ENCODE measurements at places on chromosomes 4 and X.

GRCh38 chr4:139324620-139325019 is 22.3 kb upstream of the NDUFC1 start:
- H3K27ac ChIP-seq: no peak overlapping the region
- no peak overlapping the region for H3K4me3 ChIP-seq
- peaks cover 8% of the 10 kb centered on the region for H3K36me3 ChIP-seq
- no peaks in the 10 kb centered on the region for H3K27me3 ChIP-seq
- H3K4me1 ChIP-seq: peaks cover 10% of the 10 kb centered on the region

DNA sequence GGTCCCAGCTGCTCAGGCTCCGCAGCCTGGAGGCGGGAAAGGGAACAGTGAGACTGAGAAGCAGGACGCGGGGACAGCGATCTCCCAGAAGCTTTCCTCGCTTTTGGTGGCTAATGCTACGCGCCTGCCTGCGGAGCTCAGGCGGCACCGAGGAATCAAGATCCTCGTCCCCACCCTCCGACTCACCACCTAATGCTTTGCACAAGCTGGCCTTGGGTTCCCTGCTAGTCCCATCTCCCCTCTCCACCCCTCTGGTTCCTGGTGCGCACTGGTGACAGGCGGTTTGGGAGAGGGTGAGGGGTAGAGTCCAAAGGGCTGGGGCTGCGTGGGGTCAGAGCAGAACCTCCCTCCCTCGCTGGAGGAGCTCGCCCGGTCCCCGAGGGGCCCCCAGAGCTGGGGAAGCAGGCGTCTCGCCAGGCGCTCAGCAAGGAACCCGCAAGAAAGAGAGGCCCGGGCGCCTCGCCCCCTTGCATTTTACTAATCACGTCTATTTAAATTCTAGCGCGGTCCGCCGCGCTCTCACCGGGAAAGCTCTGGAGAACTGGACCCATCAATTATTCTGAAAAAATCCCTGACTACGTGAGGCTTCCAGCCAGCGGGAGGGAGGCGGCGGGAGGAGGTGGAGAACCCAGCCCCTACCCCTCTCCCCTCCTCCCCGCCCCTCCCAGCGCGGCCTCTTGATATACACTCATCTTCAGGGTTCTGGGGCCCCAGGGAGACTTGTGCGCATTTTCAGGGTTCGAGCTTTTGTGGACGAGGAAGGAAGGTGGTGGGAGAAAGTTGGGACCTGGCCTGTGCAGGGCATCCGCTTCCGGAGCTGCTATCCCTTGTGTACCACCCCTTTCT is 9.1 kb downstream of the POU4F2 start:
- no peak for DNase-seq
- H3K36me3 ChIP-seq: no peaks in the 10 kb centered on the region
- H3K4me3 ChIP-seq: no peak overlapping the region
- H3K27me3 ChIP-seq: peaks cover 90% of the 10 kb centered on the region
- H3K27ac ChIP-seq: no peak overlapping the region

DNA sequence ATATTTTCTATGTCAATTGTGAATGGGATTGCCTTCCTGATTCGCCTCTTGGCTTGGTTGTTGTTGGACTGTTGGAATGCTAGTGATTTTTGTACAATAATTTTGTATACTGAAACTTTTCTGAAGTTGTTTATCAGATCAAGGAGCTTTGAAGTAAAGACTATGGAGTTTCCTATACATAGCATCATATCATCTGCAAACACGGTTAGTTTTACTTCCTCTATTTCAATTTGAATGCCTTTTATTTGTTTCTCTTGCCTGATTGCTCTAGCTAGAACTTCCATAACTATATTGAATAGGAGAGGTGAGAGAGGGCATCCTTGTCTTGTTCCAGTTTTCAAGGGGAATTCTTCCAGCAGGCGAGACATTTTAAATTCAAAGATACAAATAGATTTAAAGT is 226.5 kb downstream of the FBXO8 start:
- no peaks in the 10 kb centered on the region for H3K36me3 ChIP-seq
- H3K27ac ChIP-seq: no peak overlapping the region
- DNase-seq: no peak
- H3K4me1 ChIP-seq: no peaks in the 10 kb centered on the region

GRCh38 chrX:53088136-53088974 is 5.6 kb upstream of the KANTR start:
- peaks cover 6% of the 10 kb centered on the region for H3K4me1 ChIP-seq
- no peaks in the 10 kb centered on the region for H3K27me3 ChIP-seq
- no peak overlapping the region for H3K27ac ChIP-seq
- no peak overlapping the region for H3K4me3 ChIP-seq
- H3K36me3 ChIP-seq: peaks cover 36% of the 10 kb centered on the region
- no peak for DNase-seq

DNA sequence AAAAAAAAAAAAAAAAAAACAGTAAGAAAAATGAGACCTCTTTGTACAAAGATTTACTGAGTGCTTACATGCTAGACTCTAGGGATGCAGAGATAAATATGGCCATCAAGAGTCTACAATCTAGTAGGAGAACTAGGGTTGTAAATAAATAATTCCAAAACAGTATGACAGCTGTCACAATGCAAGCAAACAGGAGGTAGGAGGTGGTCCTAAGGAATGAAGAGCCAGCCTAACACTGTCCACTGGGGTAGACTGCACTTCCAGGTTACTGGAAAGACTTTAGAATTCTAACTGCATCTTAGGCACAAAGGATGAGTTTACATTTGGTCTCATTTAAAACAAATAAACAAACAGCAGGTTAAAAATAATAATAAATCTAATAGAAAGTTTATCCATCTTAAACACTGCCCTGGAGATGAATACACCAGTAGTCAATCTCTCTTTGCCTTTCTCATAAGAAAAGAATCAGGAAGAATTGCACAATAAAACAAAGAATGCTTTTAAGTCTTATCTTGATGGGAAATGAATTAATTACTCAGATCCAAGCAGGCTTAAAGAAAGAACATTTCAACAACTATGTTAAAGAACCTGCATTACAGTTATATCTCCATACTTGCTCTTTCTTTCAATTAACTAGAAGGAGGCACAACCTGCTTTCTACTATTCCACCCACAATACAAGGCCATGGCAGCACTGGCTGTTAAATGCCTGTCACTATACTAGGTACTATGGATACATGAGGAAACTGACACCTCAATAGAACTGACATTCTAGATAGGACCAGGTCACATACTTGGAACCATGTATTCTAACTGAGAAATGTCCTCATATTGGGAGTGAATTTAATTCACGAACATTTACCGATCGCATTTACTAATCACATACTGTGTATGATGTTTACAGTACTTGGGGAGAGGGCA is 12.7 kb downstream of the ADGRA3 start:
- H3K27ac ChIP-seq: no peak overlapping the region
- H3K4me3 ChIP-seq: no peak overlapping the region
- peaks cover 5% of the 10 kb centered on the region for H3K36me3 ChIP-seq
- H3K27me3 ChIP-seq: no peaks in the 10 kb centered on the region
- DNase-seq: no peak
- H3K4me1 ChIP-seq: peaks cover 55% of the 10 kb centered on the region

GRCh38 chr4:184506527-184507121 is 32.3 kb upstream of the IRF2 start:
- no peak overlapping the region for H3K27ac ChIP-seq
- DNase-seq: no peak
- H3K4me1 ChIP-seq: no peaks in the 10 kb centered on the region
- no peaks in the 10 kb centered on the region for H3K36me3 ChIP-seq
- H3K4me3 ChIP-seq: no peak overlapping the region

DNA sequence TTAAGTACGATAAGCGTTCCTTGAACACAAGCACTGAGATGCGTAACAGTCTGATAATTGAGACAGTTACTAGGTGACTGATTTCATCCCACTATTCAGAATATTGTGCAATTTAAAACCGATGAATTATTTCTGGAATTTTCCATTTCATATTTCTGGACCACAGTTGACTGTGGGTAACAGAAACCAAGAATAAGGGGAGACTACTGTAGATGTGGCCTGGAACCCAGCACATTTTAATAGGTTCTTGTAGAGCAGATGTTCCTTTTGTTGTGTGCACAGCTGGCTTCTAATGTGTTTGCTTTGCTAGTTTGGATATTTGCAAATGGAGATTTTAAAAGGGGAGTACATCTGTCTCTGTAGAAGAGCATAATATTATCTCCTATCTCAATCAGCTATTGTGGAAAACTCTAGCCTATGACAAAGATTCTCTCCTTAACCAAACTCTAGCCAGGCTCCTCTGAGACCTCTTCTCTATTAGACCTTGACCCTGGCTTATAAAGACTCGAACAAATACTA is 16.4 kb downstream of the NAAA start:
- DNase-seq: no peak
- H3K27me3 ChIP-seq: no peaks in the 10 kb centered on the region
- H3K4me3 ChIP-seq: no peak overlapping the region
- no peaks in the 10 kb centered on the region for H3K36me3 ChIP-seq
- H3K4me1 ChIP-seq: no peaks in the 10 kb centered on the region
- H3K27ac ChIP-seq: no peak overlapping the region

- no peaks in the 10 kb centered on the region for H3K4me1 ChIP-seq
- no peaks in the 10 kb centered on the region for H3K36me3 ChIP-seq
- H3K27me3 ChIP-seq: no peaks in the 10 kb centered on the region
- no peak for DNase-seq
These were observed 32.8 kb downstream of the TRMT44 start for GRCh38 chr4:8473198-8473919.

GRCh38 chr4:159555873-159556272 is 453.0 kb downstream of the RAPGEF2 start:
- no peaks in the 10 kb centered on the region for H3K4me1 ChIP-seq
- no peak for DNase-seq
- no peaks in the 10 kb centered on the region for H3K27me3 ChIP-seq
- H3K27ac ChIP-seq: no peak overlapping the region

GRCh38 chrX:13123857-13124345 is 79.5 kb upstream of the FAM9C start:
- H3K36me3 ChIP-seq: peaks cover 4% of the 10 kb centered on the region
- no peak overlapping the region for H3K27ac ChIP-seq
- DNase-seq: no peak
- no peak overlapping the region for H3K4me3 ChIP-seq

DNA sequence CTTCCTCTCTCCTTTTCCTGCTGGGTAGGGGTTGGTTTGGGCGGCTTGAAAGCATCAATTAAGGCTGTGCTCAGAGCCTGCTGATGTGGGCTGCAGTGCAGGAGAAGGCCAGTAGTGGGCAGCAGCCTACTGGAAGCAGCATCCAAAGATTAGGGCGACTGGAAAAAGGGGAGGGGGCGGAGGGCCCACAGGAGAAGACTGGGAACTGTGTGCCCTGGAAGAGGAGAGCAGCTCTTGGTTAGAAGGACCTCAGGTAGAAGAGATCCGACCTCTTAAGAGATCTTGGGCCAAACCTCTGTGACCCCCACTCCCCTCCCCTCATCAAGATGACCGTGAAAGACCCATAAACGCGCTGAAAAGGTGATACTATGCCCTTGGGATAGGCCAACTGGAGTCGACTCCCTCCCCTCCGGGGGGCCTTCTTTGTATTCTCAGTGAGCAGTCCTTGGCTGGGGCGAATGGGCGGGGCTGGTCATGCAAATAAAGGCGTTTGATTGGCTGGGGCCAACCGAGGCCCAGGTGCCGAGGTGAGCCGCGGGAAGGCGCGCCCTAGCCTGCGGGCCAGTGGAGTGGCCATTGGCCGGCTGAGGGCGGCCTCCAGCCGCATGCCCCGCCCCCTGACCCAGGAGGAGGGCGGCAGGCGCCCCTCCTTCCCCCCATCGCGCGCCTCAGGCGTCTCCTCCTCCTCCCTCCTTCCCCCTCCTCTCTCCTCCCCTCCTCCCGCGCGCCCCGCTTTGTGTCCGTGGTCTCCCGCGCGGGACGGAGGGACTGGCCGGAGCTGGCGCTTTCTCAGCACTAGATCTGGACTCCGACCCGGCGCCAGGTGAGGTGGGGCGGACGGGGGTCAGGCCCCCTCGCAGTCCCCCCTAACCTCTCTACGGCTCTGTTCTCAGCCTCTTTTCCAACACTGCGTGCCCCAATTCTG is 10.1 kb downstream of the DLG3 start:
- H3K27ac ChIP-seq: peak overlapping the region; percentile 97
- H3K4me3 ChIP-seq: peak overlapping the region; percentile 99
- DNase-seq: peak; percentile 93
- H3K27me3 ChIP-seq: no peaks in the 10 kb centered on the region
- peaks cover 27% of the 10 kb centered on the region for H3K4me1 ChIP-seq

DNA sequence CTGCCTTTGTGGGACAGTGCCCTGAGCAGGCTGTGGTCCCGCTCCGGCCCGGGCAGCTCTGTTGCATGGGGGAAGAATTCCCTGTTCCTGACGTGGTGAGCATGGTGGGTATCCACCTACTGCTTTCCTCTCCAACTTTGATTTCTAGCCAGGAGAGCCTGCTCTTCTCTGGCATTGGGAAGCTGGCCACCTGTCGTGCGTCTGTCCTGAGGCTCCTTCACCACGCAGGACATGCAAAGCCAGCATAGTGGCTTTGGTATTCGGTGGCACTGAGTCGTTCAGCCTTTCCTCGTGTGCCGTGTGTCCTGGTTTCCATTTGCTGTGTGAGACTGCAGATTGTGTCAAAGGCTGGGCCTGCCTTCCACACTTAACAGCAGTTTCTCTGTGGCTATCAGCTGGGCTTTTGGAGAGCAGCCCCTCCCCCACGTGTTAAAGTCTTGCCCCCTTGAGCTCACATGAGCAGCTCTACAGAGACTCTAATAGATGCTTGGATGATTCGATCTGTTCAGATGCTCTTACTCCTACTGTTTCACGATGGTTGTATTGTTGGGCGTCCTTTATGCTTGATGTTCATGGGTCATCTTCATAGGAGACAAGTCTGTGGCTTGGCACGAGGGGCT is 46.3 kb upstream of the CLCN4 start:
- DNase-seq: no peak
- H3K4me1 ChIP-seq: no peaks in the 10 kb centered on the region
- no peak overlapping the region for H3K4me3 ChIP-seq
- H3K36me3 ChIP-seq: no peaks in the 10 kb centered on the region

- H3K4me3 ChIP-seq: no peak overlapping the region
- no peak overlapping the region for H3K27ac ChIP-seq
- H3K36me3 ChIP-seq: no peaks in the 10 kb centered on the region
- no peak for DNase-seq
These were observed 41.5 kb downstream of the GATB start for GRCh38 chr4:151718984-151719955.

GRCh38 chr4:8185295-8185694 is 13.8 kb upstream of the SH3TC1 start:
- H3K4me3 ChIP-seq: no peak overlapping the region
- H3K36me3 ChIP-seq: peaks cover 16% of the 10 kb centered on the region
- no peak overlapping the region for H3K27ac ChIP-seq

DNA sequence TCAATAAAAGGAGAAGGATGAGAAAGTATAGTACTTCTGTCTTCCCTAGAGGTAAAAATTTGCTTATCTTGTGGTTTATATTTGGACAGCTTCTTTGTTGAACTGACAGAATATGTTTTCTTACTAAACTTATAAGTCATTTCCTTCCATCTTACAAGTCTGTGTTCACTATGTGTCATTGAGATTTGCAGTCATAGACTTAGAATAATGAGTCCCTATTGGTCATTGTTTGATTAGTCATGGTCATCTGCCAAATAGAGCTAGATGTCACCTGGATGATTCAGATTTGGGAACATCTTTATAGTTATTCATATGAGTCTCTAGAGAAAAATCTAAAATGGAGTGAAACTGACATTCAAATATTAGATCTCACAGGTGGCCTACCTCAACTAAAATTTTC is 51.5 kb downstream of the SPATA18 start:
- no peaks in the 10 kb centered on the region for H3K27me3 ChIP-seq
- no peak overlapping the region for H3K27ac ChIP-seq
- no peak overlapping the region for H3K4me3 ChIP-seq

- no peaks in the 10 kb centered on the region for H3K36me3 ChIP-seq
- H3K27ac ChIP-seq: peak overlapping the region; percentile 19
- peak; percentile 79 for DNase-seq
- H3K4me1 ChIP-seq: peaks cover 15% of the 10 kb centered on the region
- H3K27me3 ChIP-seq: no peaks in the 10 kb centered on the region
These were observed 66.4 kb downstream of the JADE3 start for GRCh38 chrX:46978341-46979291.

- H3K36me3 ChIP-seq: peaks cover 42% of the 10 kb centered on the region
- H3K4me1 ChIP-seq: peaks cover 15% of the 10 kb centered on the region
- no peak for DNase-seq
- no peak overlapping the region for H3K4me3 ChIP-seq
These were observed 50.9 kb downstream of the SEL1L3 start for GRCh38 chr4:25811841-25812240.
